Left ventricle myocardium superior (tissue), 1 donor: ENCODE measurements at places on chromosomes 12 and 14.

DNA sequence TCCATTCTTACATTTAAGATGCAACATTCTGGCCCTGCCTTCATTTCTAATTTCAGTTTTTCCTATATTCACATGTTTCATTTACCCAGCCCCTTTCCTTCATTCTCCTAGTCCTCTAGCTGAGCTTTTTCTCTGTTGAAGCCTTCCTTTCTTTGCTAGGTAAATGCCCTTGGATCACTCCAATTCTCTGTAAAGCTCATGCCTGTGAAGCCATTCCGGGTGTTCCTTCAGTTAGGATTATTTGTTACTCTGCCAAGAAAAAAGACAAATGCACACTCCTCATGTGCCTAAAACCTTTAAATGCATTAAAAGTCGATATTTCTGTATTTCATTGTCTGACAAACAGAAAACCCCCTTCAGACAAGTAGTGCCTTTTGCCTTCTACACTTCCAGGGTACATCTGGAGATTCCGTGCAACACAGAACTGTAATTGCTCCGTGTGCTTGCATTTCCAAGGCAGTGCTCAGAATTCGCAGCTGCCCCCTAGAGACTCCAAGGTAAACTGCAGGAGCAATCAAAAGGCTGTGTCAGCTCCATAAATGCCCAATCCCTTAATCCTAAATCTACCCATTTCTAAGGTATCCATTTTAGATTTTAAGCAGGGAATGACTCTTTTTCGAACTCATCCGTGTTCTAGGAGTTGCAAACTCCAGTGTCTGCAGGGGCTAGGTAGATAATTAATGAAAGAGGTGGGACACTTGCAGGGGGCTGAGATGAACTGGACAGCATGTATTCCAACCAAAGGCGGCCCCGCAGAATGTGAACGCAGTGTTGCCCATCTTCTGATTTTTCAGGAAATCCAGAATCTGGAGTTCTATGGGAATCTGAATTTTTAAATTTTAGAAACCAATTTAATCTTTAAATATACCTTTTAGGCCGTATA, 320.2 kb downstream of the GRIN2B start:
- peak; percentile 29 for DNase-seq

DNA sequence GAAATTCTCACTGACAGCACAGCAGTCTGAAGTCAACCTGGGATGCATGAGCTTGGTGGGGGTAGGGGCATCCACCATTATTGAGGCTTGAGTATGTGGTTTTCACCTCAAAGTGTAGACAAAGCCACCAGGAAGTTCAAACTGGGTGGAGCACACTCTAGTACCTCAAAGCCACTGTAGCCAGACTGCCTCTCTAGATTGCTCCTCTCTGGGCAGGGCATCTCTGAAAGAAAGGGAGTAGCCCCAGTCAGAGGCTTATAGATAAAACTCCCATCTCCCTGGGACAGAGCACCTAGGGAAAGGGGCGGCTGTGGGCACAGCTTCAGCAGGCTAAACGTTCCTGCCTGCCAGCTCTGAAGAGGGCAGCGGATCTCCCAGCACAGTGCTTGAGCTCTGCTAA, 143.0 kb downstream of the KITLG start:
- DNase-seq, result no peak

DNA sequence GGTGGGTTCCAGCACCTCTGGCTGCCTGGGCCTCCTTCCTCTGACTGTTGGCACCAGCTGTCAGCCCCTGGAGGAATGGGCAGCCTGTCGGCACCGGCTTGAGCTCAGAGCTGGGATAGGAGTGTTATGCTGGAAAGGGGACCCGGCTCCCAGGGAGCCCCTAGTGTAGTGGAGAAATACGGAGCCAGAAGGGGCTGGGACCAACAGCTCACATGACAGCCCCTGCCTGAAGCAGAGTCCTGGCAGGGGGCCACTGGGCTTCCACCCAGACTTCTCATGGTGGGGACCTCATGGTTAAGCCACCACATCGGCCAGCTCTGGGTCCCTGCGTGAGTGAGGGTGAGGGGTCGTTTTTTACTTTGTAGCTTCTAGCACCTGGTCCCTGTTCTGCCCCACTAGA, 174.5 kb downstream of the TSPAN9 start:
- peak; percentile 81 for DNase-seq

DNA sequence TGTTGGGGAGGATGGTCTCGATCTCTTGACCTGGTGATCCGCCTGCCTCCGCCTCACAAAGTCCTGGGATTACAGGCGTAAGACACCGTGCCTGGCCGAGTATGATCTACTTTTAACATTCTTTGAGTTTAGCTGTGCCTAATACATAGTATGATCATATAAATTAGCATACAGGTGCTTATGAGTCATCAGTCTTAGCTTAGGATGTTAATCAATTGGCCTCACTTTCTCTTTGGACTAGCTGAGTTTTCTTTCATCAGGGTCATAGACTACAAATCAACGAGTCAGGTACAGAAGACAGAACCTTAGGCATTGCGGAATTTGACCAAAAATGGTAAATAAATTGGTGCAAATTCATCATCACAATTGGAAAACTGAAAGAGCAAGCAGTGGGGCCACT, 2.2 kb downstream of the SLC25A21 start:
- no peak for DNase-seq

DNA sequence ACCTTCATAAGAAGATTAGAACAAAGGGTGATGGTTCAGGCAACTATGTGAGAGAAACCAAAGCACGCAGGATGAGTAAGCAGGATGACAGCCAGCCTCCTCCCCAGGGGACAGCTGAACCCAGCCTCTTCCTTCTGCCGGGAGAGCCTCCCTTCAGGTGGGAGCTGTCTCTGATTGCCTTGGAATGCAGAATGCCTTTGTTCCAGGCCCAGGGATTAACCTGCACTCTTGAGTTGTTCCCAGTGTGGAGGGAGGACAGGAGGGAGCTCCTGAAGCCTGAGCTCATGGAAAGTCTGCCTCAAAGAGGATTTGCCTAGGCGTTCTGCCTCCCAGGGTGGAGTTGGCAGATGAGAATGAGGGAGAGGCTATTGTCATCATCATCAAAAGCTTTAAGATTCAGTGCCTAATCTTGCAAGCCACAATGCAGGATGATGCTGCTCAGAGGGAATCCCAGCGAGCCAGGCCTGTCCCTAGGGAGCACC, 3.6 kb upstream of the KRT6A start:
- DNase-seq, result no peak

- peak; percentile 50 for DNase-seq
These were observed 3.2 kb downstream of the USP44 start for GRCh38 chr12:95548056-95548538.

DNA sequence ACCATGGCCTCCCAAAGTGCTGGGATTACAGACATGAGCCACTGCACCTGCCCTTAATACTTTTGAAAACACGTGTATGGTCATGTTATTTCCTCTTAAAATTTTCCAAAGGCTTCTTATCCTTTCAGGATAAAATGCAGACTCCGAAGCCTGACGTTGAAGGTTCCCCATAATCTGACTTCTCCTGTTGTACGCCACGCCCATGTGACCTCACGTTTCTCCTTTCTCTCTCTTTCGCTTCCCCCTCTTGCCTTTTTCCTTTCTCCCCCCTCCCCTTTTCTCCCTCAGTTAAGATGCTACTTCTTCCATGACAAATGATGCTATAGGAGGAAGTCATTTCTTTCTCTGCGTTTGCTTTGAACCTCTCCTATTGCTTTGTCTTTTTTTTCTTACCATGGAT, 266.0 kb downstream of the FBXL14 start:
- DNase-seq, result peak; percentile 53

- no peak for DNase-seq
These were observed 915.9 kb downstream of the SLC6A15 start for GRCh38 chr12:83996671-83997070.

DNA sequence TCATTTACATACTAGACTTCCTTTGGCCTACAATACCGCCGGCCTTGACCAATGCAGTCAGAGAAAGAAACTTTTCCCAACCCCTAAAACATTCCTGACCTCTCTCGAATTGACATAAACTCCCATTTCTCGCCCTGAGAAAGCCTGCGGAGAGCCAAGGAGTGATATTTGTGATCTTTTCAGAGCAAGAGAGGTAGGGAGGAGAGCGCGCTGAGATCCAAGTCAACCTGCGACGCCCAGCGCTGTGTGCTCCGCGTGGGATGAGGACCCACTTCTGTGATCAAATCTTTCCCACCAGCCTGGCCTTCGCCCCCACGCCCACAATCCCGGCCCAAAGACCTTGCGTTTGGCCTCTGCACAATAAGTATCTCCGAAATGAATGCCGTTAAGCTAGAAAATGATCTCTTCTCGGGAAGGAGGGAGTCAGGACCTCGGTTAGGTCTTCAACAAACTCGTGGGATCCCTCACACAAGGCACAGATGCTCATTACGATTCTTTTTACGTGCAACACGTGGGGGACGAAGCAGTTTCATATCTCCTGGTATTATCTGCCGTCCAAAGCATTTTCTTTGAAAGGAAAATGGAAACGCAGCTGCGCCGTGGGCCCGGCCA, 6.3 kb upstream of the NPAS3 start:
- DNase-seq, result no peak

- no peak for DNase-seq
These were observed 10.3 kb upstream of the MYH7 start for GRCh38 chr14:23445773-23446172.

- DNase-seq, result peak; percentile 83
These were observed 13.5 kb downstream of the DGLUCY start for GRCh38 chr14:91127401-91127801.

DNA sequence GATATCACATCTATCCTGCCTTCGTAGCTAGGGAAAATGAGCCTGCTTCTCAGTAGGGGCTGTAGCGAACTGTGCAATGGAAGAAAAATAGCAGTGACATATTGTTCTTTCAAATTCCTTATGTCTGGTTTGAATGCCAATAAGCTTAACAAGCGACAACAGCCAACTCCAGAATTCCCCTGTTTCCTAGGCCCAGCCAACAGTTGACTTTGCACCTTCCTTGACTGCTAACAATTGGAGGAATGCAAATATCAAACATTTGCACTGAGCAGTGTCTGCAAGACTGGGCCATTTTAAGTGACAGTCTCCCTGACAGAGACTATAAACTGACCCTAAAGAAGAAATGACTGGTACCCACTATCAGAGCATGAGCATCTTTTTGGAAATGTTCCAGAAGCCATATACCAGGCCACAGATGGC, 12.0 kb upstream of the SERPINA1 start:
- DNase-seq, result no peak

DNA sequence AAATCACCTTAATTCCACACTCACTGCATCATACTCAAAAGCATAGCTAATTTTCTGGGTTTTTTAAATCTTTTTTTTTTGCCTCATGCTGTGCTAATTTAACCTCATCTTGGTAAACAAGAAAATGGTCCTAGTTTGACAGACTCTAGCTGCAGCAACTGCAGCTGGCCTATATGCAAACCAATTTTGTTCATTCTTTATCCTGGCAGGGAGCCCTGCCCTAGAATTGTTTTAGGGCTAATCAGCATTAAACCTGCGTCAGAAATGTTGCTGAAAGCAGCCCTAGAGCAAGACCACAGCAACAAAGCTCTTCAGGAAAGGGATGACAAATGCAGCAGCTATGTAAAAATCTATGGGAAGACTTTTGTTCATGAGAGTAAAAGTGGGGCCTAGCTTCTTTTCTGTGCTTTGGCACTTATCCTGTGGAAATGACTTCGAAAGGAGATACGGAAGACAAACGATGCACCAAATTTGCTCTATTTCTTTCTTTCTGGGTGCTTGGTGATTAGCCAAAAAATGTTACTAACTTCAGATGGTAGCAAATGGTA, 72.2 kb downstream of the DENND5B start:
- no peak for DNase-seq

GRCh38 chr14:95523815-95524448, 7.5 kb upstream of the SYNE3 start:
- no peak for DNase-seq
